Foreskin keratinocyte (primary cell): ENCODE measurements at places on chromosomes 6 and 20. TPM values are rescaled to one million over a fixed set of nuclear protein-coding genes. Genes with fewer than 3 reads are reported as not detected.

DNA sequence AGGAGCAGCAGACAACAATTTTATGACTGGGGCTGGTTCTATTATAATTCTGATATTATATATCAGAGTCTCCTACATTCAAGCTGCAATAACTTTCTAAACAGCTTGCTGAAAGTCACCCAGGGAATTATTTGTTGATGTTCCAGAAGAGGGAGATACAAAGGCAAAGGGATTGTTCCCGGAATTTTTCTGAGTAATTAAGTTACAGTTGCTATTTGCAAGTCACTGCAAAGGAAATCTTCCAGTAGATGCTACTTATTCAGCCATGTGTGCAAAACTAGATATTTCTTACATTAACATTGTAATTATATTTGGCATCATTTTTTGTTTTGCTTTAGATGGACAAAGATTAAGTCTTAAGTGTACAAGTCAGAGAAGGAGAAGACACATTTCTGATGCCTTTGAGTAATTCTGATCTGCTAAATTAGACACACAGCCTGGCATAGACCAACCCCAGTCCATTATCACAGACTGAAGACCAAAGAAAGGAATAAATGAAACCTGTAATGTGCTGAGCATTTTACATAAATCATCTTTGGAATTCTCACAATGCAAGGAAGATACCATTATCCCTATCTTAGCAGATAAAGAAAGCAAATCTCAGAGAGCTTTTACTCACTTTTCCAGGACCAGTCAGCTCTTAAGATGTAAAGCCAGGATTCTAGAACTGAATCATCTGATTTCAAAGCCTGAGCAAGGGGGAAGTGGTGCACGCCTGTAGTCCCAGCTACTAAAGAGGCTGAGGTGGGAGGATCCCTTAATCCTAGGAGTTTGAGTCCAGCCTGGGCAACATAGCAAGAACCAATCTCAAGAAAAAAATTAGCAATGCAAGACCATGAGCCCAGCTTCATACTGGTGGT, 62.6 kb upstream of the AKAP12 start:
- no peak for DNase-seq

GRCh38 chr6:160279850-160280249, 21.2 kb upstream of the SLC22A2 start:
- peak; percentile 93 for DNase-seq

- peak; percentile 55 for DNase-seq
These were observed 84.9 kb downstream of the BTBD9 start for GRCh38 chr6:38554700-38555413.

GRCh38 chr6:138537106-138537505, 37.8 kb upstream of the NHSL1 start:
- DNase-seq, result no peak

- no peak for DNase-seq
These were observed 248.7 kb downstream of the RFPL4B start for GRCh38 chr6:112595841-112596240.

GRCh38 chr20:5714261-5715041, 35.8 kb upstream of the SHLD1 start:
- peak; percentile 76 for DNase-seq

DNA sequence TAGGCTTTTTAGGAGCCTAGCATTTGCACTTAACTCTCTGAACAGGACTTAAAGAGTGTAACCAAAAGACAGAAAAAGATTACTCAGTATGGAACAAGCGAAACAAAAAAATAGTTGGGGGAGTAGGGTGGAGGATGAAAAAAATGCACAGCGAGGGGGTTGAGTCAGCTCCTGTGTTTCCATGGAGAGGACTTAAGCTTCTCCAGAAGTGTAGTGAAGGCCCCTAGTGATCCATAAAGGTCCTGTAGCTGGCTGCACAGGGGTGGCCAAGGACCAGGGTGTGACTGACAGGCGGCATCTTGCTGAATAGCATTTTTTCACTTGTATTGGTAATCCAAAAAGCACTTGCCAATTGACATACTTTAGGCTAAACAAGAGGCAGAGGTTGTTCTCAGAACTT, 533.9 kb downstream of the RFPL4B start:
- peak; percentile 38 for DNase-seq

DNA sequence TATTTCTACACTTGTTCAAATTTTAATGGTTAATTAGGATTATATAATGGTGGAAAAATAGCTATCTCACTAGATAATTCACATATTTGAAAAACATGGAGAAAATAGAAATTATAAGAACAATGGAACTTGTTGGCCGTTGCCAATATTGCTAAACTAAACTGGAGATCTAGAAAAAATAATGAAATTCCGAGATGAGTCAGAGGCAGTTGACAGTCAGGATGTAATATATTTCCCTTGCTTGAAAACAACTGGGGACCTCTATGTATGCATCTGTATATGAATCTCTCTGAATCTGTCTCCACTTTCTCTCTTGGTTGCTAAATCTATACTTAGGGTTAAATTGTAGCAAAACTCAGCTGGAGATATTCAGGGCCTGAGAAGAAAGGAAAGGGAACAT, 1108.2 kb upstream of the GJE1 start:
- DNase-seq, result no peak

- no peak for DNase-seq
These were observed 45.0 kb downstream of the LYRM4 start for GRCh38 chr6:5215799-5216198.

Gene HTR1B
- total RNA-seq, result 1.4 and 1.6 TPM in 2 replicates

Gene PREX1
- 0.49 and 1.3 TPM in 2 replicates for total RNA-seq

DNA sequence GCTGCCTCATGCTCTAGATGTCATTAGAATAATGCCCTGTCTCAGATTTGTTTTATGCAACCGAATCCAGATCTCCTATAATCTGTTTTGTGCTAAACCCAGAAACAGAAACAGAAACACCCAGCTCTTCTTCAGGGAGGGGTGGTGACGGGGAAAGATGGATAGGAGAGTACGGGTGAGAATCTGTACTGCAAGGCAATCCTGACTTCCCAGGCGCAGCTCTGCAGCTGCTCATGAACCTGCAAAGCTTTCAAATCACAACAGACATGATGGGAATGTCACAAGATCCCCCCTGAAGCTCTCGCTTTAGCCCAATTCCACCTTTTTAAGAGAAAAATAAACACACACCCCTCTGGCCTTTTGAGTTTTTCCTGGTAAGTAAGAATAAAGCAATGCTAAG, 71.5 kb downstream of the PPP1R3G start:
- DNase-seq, result no peak

GRCh38 chr6:142478117-142478516, 176.3 kb downstream of the ADGRG6 start:
- DNase-seq, result no peak

- DNase-seq, result no peak
These were observed 13.5 kb upstream of the SERPINB6 start for GRCh38 chr6:2984738-2985406.

GRCh38 chr20:11697646-11698045, 220.0 kb upstream of the BTBD3 start:
- no peak for DNase-seq

Gene HLA-DQB2
- total RNA-seq, result not detected in 2 replicates

Gene COL9A1
- not detected in 2 replicates for total RNA-seq

GRCh38 chr6:24522228-24523176, 27.7 kb downstream of the ALDH5A1 start:
- no peak for DNase-seq

- DNase-seq, result no peak
These were observed 149.1 kb downstream of the LMBRD1 start for GRCh38 chr6:69647726-69648125.

DNA sequence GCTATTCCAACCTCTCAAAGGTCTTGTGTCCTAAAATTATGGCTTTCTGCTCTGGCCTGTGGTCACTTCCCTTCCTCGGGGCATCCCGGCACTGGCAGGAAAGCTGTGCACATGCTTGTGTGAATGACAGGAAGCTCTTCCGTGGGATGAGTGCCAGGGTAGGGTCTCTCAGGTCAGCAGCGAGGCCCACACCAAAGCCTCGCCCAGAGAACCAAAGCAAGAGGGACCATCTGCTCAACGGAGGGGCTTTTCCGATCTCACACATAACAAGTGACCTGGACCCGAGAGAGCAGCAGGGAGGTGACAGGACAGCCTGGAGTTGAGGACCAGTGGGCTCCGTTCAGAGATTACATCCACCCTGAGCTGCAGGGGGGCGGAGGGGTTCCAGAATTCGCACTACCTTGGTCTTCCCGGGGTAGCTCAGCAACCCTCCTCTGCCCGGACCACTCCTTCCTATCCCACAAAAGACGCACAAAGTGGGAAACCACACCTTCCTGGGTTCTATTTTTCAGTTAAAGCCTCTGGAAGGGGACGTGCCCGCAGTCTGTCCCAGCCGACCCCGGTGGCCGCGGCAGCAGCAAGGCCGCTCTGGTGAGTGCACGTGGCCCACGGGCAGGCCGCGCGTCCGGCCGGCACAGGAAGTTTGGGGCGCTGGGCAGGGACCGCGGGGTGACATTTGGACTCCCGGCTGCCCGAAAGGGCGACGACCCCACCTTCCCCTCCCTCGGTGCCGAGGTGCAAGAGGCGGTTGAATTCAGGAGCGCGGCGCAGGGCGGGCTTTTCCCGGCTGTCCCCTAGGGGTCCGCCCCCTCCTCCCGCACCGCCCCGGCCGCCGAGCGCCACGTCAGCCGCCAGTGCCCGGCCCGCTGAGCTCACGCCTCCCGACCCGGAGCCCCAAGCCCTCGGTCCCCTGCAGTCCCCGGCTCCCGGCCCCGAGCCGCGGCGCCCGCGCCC, 988 bp downstream of the TXNDC5 start:
- no peak for DNase-seq

- DNase-seq, result no peak
These were observed 3.1 kb upstream of the SPATA2 start for GRCh38 chr20:49918446-49918845.

Gene ZSCAN31
- 2.3 TPM in 2 replicates for total RNA-seq

GRCh38 chr6:36135053-36135731, 4.9 kb downstream of the MAPK13 start:
- no peak for DNase-seq

DNA sequence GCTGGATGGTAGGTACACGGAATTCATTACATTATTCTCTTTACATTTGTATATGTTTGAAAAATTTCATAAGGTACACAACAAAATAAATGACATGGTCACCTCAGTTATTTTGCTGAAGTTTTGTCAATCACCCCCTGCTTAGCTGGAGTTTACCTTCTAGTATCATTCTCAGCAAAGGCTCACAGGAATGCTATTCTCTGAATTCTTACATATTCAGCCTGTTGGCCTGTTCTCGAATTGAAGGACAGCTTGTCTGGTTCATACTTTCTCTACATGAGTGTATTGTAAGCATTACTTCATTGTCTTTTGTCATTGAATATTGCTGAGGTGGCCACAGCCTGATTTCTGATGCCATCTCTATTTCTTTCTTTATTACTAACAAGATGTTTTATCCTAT, 12.8 kb downstream of the CALHM5 start:
- no peak for DNase-seq

GRCh38 chr20:10625641-10626040, 48.2 kb downstream of the JAG1 start:
- no peak for DNase-seq

Gene GSTA2
- not detected in 2 replicates for total RNA-seq

Gene IL17A
- not detected in 2 replicates for total RNA-seq

DNA sequence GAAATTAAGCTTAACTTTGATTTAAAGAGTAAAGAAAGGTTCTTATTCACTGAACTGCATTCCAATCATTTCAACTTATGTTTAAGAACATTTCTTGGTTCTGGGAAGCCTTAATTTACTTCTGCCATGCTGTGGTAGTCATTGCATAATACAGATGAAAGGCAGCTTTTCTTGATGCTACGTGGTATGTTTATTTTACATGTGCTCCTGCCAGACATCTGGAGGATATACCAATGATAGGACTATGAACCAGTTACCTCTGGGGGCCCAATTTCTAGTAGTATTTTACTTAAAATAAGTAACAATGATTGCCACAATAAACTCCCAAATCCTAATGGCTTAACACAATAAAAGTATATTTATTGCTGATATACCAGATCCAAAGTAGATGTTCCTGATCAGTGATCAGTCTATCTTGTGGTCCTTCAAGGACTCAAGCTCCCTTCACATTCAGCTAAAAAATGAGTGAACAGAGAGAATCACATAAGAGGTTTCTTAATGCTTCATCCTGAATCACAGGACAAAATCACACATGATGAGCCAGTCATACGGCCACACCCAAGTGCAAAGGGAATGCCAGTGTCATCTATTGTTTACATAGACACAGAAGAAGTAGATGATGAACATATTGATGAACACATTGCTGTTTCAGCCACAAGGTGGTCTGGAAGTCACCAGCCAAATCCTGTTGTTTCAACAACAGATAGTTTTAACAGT, 56.5 kb upstream of the CCN2 start:
- peak; percentile 34 for DNase-seq

Gene RNF39
- 3.2 and 3.6 TPM in 2 replicates for total RNA-seq

Gene MMUT
- 13.7 and 16.2 TPM in 2 replicates for total RNA-seq

DNA sequence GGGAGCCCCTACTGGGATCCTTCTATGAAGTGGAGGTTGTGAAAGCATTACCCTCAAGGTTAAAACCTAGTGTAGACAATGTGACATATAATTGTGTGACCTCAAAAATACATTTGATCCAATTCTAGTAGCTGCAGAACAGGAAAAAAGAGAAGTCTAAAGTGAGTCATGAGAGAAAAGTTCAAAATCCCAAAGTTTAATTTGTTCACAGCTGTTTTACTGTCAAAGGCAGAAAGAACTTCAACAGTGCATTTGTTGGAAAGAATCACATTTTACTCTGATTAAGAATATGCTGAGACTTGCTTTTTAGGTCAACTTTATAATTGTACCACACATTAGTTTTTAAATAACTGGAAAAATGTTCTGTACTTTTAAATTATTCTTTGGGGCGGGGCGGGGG, 1027.4 kb upstream of the FLRT3 start:
- no peak for DNase-seq

DNA sequence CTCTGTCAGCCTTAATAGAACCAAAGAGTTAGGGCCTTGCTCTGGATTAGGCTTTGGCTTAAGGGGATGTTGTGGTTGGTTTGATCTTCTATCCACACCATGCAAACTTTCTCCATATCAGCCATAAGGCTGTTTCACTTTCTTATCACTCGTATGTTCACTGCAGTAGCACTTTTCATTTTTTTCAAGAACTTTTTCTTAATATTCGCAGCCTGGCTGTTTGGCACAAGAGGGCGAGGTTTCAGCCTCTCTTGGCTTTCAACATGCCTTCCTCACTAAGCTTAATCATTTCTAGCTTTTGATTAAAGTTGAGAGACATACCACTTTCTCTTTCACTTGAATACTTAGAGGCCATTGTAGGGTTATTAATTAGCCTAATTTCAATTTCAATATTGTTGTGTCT, 193.1 kb downstream of the NRN1 start:
- DNase-seq, result no peak

- no peak for DNase-seq
These were observed 11.2 kb downstream of the UST start for GRCh38 chr6:148757944-148758480.

- no peak for DNase-seq
These were observed 127.5 kb downstream of the SASH1 start for GRCh38 chr6:148470156-148470555.

DNA sequence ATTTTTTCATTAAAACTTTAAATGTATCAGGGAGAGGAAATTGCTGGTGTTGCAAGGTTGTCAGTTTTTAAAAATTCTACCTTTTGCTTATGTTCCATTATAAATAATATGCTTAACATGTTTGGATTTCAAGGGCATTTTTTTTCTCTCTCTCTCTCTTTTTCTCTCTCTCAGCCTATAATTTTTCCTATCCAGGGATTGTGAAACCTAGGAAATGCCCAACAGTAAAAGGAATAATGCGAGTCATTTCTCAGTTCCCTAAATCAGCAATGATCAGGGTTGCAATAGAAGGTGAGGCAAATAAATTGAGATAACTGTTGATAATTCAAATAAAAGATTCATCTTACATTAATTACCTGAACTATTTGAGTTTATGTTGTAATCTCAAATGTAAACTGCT, 53.2 kb upstream of the IFNGR1 start:
- DNase-seq, result no peak

- no peak for DNase-seq
These were observed 244.5 kb upstream of the JARID2 start for GRCh38 chr6:15001326-15001910.
